ENCODE measurements at places on chromosomes 1 and 21.

- DNase-seq, result no peak
Measured at GRCh38 chr1:117618450-117619122, 12.7 kb downstream of the TENT5C start.

DNA sequence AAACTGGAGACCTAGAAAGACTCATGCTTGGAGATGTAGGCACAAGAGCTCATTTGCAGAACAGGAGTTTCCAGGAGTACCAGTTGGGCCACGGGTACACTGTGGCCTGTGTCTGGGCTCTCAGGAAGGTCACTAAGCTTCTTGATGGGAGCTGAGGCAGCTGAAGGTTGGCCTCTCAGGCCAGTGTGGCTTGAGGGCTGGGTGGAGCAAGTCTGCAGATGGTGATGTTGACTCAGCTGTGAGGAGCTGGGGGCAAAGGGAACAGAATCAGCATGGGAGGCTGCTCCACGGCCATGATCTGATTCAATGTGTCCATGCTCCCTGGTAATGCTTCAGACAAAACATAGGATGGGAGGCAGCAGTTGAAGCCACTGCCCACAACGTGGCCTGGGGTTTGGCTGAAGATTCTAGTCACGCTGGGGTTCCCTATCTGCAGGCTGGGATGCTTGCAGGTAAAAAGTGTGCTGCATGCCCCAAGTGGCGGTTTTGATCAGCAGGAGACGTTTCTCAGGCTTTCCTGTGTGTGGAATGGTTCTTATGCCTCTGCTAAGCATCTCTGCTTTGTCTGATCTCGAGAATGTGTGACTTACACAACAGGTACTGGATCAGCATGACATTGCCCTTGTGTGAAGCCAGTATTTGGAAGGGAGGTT is 15.4 kb upstream of the TENT5C start:
- DNase-seq, result no peak

GRCh38 chr1:177451191-177451590 is 280.4 kb downstream of the BRINP2 start:
- no peak for DNase-seq

DNA sequence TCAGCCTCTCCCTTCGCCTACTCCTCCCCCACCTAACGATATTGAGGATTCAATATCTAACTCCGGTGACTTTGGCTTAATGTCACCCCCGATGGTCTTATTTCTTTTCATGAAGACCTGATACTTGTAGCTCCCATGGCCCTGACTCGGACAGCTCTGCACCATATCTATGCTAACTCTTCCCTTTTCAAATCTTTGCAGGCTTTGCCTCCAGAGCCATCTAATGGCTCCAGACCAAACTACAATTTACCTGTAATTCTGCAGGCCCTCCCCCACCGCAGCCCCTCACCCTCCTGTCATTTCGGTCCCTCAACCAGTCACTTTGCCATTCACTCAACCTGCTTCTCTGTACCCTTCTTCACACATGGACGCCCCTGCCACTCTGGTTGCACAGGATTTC is 7.9 kb upstream of the GSTM5 start:
- DNase-seq, result no peak

GRCh38 chr1:46724991-46725735 is 6.2 kb upstream of the EFCAB14 start:
- DNase-seq, result peak; percentile 58

DNA sequence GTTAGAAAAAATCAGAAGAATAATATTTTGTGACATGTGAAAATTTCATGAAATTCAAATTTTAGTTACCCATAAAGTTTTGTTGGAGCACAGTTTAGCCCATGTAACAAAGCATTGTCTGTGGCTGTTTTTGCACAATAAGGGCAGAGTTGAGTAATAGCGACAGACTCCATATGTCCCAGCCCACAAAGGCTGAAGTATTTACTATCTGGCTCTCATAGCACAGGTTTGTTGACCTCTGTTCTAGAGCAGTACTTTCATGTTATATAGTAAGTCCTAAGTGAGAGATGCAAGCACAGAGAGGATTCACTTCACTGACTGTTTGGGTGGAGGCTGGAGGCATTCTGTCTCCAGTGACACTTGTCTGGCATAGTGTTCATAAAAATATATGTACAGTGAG is 6.8 kb downstream of the LAMC1 start:
- DNase-seq, result no peak

DNA sequence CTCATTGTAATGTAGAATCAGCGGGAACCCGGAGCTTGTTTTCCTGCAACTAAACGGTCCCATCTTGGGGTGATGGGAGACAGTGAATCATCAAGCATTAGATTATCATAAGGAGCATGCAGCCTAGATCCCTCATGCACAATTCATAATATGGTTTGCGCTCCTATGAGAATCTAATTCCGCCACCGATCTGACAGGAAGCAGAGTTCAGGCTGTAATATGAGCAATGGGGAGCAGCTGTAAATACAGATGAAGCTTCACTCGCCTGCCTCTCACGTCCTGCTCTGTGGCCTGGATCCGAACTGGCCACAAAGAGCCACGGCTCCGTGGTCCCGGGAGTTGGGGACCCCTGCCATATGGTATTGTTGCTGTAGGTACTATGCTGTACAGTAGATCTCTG is 1.6 kb downstream of the IFI44 start:
- no peak for DNase-seq

- DNase-seq, result no peak
Measured at GRCh38 chr1:203219934-203220333, 9.5 kb downstream of the CHIT1 start.

GRCh38 chr21:41777951-41778815 is 11.3 kb upstream of the RIPK4 start:
- DNase-seq, result no peak

GRCh38 chr1:156856282-156856785 is 2.6 kb downstream of the INSRR start:
- DNase-seq, result no peak

DNA sequence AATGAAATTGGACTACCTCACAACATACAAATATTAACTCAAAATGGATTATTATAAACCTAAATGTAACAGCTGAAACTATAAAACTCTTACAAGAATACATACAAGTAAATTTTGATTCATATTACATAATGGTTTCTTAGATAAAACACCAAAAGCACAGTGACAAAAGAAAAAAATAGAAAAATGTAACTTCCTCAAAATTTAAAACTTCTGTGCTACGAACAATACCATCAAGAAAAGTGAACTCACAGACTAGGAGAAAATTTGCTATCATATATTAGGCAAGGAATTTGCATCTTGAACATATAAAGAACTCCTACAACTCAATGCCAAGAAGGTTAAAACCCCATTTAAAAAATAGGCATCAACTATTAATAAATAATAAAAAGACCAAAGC is 31.2 kb downstream of the ANGPTL3 start:
- DNase-seq, result no peak

DNA sequence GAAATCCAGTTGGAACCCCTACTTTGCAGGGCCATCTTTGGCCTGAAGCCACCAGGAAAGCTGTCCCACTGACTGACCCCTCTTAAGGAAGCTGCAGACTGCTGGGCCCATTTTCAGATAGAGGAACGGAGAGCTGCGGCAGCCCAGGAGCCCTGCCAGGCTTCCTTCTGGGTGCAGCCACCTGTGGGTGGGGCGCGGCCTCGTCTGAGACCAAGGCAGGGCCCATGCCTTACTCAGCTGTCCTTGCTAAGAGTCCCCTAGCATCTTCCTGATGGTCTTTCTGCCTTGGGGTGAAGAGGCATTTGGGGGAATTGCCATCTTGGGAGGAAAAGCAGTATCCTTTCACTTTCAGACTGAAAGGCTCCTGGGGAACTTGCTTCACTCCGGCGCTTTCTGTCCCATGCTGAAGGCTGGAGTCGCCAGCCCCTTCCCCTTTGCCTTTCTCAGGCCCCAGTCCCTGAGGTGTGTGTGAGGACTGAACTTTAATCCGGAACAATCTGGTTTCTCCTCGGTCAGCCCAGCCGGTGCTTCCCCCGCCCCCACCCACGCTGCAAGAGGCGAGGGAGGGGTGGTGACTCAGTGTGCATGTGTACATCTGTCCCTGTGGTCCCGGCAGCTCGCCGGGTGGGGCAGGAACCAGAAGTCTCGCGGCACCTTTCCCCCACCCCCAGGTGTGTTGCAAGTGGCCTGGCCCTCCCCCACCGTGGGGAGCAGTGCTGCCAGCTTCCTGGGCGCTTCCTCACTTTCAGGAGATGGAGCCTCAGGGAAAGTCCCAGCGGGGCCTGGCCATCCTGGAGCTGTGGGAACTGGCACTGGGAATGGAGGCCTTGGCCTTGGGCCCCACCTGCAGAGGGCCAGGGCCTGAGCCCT is 5.1 kb downstream of the ZC3H12A start:
- DNase-seq, result peak; percentile 82

GRCh38 chr1:55316502-55316901 is 101.3 kb upstream of the USP24 start:
- DNase-seq, result no peak

DNA sequence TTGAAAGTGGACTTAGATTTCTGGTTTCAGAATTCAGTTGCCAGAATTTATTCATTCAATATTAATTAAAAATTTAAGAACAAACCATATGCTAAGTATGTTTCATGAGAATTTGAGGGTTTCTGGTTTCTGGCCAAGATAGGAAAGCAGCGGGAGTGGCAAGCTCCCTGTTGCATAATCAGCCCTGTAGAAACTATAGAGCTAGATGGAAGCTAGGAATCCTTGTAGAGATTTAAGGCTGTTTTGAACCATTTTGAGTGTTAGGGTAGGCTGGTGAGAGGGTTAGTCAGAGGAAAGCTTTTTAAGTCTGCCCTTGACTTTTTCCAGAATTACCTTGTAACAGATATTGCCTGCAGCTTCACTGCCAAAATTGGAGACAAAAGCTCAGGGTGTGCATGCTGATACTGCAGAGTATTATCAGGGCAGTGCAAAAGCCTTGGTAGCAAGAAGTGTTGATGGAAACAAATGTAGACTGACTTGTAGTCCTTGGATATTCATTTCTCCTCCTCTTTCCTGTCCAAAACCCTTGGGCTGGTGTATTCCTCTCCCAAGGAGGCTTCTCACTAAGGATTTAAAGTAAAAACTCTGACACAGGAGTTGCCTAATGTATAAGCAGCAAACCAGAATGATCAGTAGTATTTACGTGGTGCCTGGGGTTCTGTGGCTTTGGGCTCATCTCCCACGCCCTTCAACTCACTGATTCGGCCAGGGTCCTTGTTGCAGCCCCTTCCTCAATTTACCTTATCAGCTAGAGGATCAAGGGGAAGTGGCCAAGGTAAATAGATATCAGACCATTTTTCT is 12.6 kb upstream of the GIPC2 start:
- DNase-seq, result no peak

GRCh38 chr1:30363031-30363430 is 360.4 kb downstream of the MATN1 start:
- DNase-seq, result no peak

GRCh38 chr1:43389326-43390313 is at the start of the genes MED8 and SZT2:
MED8 (minus strand) TSS chr1:43389800; CDS start chr1:43389764, 36 bp downstream.
SZT2 (plus strand) TSS chr1:43389899; CDS start chr1:43389969, 70 bp downstream.
- peak; percentile 85 for DNase-seq

DNA sequence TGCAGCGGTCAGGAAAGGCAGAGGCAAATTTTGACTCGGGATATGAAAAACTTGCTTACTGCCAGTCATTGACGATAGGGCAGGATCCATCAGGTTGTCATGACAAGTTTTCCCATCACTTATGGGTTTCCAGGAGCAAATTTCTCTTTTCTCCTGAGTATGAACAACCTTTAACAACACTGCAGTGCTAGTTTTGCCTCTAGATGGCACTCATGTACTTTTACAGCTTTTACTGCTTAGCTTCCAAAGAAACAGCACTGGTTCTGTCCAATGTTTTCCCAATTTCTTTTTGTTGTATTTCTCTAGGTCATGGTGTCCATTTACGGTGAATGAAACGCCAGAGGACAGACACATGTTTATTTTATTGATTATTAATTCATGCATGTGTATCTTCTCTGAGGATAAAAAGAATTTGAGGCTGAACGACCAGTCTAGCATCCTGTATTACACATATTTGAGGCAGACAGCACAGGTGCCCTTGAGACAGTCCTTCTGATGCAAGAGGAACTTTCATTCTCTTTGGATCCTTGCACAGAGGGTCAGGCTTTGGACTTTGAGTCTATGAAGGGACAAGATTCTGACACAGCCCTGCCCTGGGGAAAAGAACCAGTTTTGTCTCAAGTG is 112.3 kb upstream of the TRABD2B start:
- DNase-seq, result no peak

- DNase-seq, result no peak
Measured at GRCh38 chr1:234555390-234556024, 54.5 kb downstream of the IRF2BP2 start.

DNA sequence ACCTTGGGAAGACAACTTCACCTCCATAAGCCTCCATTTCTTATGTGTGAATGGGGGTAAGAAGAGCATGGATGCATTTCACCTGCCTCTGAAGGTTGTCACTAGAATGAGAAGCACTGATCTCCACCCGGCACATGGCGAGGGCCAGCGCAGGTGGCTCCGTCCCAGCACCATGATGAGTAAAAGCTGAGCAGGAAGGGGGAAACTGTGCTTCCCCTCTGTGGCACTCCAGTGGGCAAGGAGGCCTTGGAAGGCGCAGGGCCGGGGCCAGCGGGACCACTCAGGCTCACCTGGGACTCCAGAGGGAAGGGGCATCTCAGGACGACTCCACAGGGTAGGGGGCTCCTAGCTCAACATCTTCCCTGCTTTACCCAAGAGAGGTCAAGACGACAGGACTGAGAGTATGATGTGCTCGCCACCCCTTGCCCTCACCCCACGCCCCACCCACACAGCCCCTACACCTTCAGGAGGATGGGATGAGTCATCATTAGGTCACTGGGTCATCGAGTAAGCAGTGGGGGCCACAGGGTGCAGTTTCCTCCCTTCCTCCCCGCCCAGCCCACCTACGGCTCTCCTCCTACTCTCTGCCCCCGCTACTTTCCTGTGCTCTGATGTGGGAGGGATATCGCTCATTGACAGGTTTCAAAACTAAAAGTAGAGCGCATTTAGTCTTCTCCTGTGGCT is 112.1 kb downstream of the HIVEP3 start:
- DNase-seq, result no peak

- DNase-seq, result no peak
Measured at GRCh38 chr1:15573477-15573876, 11.4 kb downstream of the AGMAT start.

GRCh38 chr1:85343213-85343611 is 66.8 kb upstream of the BCL10 start:
- no peak for DNase-seq

DNA sequence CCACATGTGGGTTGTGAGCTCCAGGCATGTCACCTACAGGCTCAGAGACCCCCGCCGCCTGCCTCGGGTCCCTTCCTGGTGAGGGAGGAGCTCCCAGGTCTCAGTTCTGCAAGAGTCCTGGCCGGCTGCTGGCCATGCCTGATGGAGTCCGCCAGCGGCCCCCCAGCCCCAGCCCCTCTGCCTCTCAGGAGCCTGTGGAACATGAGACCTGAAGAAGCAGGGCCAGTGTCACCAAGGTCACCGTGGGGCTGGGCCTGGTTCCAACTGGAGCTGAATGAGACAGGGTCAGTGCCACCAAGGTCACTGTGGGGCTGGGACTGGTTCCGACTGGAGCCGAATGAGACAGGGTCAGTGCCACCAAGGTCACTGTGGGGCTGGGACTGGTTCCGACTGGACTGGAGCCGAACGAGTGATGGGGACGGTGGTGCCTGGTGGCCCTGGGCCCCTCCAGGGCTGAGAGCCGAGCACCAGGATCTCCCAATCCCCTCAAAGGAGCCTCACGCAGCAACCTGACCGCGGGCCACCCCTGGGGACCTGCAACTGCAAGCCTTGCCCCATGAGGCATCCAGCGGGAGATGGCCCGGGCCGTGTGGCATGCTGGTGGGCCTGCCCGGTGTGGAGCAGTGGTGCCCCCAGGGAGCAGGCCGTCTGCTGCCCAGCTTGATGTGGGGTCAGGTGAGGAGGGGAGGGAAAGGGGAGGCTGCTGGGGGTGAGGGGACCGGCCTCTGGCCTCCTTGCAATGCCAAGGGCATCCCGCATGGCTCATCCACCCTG is 14.5 kb upstream of the PTTG1IP start:
- no peak for DNase-seq

All from activated CD4-positive, CD25-positive, alpha-beta regulatory T cell treated with anti-CD3 and anti-CD28 coated beads, Interleukin-2, amount 50 U/mL, for 16 hours (primary cell).